Fibroblast of the aortic adventitia (primary cell): ENCODE measurements at places on chromosomes 2 and 18. TPM values are rescaled to one million over a fixed set of nuclear protein-coding genes. Genes with fewer than 3 reads are reported as not detected.

Gene DNAJC5G
- total RNA-seq = not detected in 2 replicates

Gene ELOA2
- total RNA-seq = not detected in 2 replicates

Gene C2orf78
- not detected in 2 replicates for total RNA-seq

Gene ADD2
- total RNA-seq = 0.36 and 17.3 TPM in 2 replicates

Gene DUSP28
- 3.6 and 6.1 TPM in 2 replicates for total RNA-seq

Gene TEKT4
- total RNA-seq = not detected in 2 replicates

Gene ORC4
- total RNA-seq = 16.4 and 71.4 TPM in 2 replicates

Gene DNAH6
- under 0.01 and 0.49 TPM in 2 replicates for total RNA-seq

Gene OR6B2
- not detected in 2 replicates for total RNA-seq

Gene MEIS1
- 65.0 and 78.2 TPM in 2 replicates for total RNA-seq

Gene COL3A1
- total RNA-seq = 1,653 and 14,045 TPM in 2 replicates

Gene ACKR3
- total RNA-seq = 0.72 and 2.0 TPM in 2 replicates

Gene IL1RN
- 1.1 TPM in 1 of 2 replicates, not detected in the other for total RNA-seq

Gene PAPOLG
- 13.2 and 18.9 TPM in 2 replicates for total RNA-seq
